Head of caudate nucleus (tissue), 42 donors: ENCODE measurements at places on chromosomes 7 and 10.

- DNase-seq: no peak
Observed at GRCh38 chr7:132450696-132451095, 125.6 kb downstream of the PLXNA4 start.

DNA sequence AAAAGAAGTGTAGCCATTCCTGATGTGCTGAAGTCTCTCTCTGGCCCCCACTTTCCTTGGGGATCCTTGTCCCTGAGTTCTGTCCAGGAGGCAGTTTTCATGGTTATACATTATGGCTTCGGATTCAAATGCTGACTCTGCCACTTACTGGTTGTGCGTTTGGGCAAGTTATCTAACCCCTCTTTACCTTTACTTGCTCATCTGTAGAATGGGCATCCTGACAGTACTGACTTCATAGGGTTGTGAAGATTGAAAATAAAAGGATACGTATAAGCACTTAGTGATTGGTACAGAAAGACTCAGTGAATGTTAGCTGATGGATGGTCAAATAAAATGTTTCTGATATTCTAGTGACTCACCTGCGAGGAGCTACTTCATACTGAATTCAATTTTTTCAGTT, 65.1 kb downstream of the TACR2 start:
- no peak for DNase-seq

DNA sequence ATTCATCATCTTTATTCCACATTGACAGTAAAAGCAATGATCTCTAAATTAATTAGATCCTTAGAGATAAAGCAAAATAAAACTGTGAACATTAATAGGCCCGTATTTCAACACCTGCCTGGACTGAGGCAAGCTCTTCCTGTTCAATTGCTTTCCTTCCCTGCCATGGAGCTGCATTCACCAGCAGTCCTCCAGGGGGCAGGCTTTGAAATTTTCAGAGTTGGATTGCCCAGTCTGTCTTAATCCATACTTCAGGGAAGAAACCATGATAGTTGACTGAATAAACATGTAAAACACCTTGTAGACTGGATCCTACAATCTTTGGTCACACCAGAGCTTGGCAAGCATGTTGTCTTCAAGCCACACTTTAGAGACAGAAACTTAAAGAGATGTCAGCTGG, 936.6 kb downstream of the NRG3 start:
- no peak for DNase-seq

GRCh38 chr10:31467791-31468535, 148.9 kb downstream of the ZEB1 start:
- DNase-seq: no peak

GRCh38 chr10:73965890-73966768, 31.8 kb upstream of the VCL start:
- DNase-seq: peak; percentile 76

DNA sequence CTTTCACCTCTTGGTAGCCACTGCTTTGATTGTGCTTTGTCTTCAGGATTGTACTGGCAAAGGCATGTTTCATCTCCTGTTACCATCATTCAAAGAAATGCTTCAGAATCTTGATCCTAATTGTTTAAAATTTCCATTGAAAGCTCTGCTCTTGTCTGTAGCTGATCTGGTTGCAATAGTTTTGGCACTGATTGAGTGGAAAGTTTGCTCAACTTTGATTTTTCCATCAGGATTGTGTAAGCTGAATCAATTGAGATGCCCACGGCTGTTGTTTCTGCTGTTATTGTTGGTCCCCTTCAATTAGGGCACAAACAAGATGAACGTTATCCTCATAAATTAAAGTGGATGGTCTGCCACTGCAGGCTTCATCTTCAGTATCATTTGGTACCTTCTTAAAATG, 14.6 kb upstream of the NUB1 start:
- no peak for DNase-seq

- DNase-seq: no peak
Observed at GRCh38 chr10:28496481-28496961, 36.4 kb upstream of the WAC start.

DNA sequence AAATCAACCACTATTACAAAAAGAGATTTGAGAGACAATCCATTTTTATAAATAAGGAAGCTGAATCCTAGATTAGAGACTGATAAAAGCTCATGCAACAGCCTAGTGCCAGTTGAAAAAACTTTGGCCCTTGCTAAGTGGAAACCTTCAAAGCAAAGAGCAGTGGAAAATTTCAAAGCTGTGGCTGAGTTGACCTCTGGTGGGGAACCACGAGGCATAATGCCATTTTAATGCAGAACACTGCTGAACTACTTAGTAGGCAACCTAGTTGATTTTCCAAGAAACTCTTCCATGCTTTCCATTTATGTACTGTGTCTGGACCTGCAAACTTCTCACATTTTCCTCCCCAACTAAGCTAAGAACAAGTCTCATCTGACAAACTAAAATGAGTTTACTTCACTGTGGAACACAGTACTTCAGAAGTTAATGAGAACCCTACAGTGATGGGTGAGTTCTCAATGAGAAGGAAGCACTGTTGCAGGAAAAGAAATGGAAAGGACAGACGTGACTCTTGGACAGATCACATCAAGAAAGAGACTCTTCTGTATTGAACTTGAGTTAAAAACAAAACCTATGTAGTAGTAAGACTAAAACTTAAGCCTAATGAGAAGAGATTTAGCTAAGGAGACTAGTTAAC, 19.5 kb downstream of the FZD9 start:
- DNase-seq: no peak

DNA sequence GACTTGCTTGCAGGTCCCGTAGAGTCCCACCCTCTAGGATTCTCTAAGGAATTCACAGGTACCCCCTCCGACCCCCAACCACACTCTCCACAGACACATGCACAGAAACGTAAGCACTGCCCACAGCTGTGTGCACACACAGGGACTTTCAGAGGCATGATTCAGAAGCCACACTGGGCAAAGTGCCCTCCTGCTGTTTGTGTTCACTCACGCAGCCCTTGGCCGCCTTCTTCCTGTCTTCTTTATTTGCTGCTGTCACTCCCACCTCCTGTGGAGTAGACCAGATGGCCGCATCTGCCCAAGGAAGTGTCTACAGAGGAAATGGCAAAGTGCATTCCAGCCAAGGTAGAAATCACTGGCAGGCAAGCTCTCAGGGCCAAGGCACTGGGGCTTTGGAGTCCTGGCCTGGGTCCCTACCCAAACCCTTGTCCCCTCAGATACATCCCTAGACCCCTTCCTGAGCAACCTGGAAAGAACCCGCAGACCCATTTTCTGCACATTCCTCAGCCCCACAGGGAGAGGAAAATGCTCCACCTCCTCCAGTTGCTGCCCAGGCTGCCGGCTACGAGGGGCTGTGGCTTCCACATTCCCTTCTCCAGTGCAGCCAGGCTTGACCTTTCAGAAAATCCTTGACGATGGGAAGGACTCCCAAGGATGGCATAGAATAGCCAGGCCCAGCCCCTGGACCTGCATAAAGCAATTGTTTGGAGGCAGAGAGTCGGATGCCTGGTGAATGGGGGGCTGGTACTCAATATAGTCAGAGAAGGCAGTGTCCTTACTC, 21.6 kb upstream of the GIMAP8 start:
- no peak for DNase-seq

DNA sequence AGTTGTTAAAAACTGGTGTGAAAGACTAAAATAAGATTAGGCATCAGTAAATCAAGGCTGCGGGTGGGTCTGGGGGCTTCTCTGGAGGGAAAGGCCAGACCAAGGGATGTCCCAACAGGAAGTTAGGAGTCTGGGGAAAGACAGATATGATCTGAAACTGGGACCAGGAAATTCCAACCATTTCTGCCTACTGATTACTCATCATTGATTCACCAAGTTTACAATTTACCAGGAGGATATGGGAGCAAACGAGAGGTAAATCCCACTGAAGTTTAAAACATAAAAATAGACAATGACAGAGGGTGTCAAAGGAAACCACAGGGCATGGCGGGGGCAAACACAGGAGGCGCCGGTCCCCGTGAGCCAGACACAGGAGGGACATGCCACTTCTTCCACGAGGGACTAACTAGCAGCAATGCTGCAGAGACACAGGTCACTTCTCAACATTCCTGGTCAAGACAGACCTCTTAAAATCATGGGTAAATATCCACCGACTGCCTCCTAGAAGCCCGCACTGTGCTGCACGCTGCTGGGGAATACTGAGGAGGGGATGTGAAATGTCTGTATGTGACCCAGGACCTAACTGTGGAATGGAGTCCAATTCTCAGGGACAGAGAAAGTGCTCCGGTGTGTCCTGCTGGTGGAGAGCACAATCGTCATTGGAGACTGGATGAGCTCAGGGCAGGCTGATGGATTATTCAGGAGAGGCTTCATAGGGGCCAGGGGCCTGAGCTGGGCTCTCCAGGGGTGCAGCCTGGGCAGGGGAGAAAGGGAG, 153.4 kb upstream of the KLF14 start:
- DNase-seq: no peak

DNA sequence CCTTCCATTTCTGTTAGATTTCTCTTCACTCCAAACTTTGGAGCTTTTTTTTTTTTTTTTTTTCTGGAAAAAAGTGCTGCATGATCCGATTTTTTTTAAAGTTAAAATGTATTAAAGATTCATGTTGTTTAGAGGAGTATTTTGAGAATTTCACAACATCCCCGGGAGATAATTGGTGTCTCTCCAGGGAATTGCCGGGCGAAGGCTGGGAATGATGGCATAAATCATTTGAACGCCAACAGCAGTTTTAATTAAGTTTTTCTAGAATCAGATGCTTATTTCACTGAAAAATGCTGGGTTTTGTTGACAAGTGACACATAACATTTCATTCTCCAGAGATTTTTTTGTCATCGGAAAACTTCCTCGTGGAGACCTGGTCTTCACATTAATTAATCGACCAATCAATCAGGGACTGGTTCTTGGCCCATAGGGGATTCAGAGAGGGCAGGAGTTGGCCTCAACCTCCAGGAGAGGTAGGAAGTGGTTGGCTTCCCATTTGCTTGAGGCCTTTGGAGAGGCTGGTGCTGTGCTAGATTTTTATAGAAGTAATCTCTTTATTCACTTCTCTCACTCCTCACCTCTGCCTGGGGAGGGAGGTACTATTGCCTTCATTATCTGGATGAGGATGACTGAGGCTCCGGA, 439.4 kb downstream of the TYW1 start:
- no peak for DNase-seq

GRCh38 chr10:986137-986825, 2.0 kb upstream of the GTPBP4 start:
- peak; percentile 12 for DNase-seq

DNA sequence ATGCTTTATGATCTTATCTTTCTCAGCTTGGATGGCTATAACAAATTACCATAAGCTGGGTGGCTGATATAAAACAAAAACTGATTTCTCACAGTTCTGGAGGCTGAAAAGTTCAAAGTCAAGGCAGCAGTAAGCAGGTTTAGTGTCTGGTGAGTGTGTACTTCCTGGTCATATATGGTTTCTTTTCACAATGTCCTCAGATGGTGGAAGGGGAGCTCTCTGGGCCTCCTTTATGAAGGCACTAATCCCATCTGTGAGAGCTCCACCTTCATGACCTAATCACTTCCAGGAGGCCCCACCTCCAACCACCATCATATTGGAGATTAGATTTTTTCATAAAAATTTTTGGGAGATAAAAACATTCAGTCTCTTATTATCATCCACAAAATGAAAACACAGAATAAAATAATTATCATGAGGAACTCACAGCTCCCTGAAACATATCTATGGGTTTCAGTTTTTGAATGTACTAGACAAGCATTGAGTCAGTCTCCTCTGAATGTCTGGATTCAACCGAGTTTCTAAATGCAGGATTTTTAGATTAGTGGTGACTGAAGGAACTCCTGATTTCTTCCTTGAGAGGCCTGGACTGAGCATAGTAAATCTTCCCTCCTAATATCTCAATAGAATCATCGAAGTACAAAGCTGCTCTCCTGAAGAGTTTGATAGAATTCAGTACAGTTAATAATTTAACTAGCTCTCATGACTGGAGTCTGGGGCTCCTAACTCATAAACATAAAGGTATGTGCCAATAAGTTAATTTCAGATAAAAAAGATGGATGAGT, 8.0 kb downstream of the CDC14C start:
- DNase-seq: no peak

GRCh38 chr7:130985361-130985760, 251.4 kb upstream of the KLF14 start:
- no peak for DNase-seq

DNA sequence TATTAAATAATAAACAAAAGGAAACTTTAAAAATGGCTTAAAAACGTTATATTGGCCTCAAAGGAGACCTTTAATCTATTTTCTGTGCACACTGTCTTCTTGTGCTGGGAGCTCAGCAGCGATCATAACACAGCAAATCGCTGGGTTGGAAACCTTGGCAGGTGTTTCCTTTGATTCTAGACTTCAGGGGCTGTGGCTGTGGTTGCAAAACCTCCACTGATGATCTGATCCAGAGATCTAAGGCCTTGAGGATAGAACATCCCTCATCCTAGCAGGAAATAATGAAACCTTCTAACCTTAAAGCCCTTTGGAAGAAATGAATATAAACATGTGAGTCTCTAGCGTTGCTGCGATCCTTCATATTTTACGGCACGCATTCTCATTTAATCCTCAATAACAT, 29.8 kb downstream of the CDHR3 start:
- DNase-seq: no peak

DNA sequence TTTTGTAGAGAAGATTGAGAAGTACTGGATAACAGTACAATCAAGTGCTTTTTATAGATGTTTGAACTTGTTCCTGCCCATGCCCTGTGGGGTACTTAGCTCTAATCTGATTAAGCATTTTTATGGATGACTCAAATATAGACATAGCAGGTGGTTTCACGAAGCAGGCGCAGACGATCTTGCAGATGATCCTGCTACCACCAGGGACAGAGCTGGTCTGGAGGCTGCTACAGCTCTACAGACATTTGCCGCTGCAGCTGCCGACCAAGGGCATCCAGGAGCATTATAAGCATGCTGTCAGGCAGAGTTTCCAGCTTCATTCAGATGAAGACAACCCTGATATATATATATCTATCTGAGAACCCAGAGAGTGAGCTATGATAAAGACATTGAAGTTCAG, 650.4 kb downstream of the NXPH1 start:
- no peak for DNase-seq

- DNase-seq: no peak
Observed at GRCh38 chr10:43128958-43129706, 9.1 kb upstream of the CSGALNACT2 start.

DNA sequence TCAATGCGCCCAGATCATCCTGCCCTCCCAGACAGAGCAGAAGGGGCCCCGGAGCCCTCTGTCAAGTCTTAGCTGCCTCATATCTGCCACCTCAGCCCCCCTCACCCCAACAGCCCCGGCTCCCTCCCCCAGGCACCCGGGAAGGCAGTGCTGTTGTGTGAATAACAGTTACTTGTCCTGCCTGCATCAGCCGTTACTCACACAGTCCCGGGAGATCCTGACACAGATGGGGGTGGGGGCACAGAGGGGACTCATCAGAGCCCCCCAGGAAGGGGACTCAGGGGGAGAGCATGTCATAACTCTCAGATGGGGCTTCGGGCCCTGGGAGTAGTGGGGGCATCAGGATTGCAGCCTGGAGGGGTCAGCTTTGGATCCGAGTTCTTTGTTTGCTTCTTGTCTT, 12.4 kb upstream of the SERPINE1 start:
- DNase-seq: no peak

DNA sequence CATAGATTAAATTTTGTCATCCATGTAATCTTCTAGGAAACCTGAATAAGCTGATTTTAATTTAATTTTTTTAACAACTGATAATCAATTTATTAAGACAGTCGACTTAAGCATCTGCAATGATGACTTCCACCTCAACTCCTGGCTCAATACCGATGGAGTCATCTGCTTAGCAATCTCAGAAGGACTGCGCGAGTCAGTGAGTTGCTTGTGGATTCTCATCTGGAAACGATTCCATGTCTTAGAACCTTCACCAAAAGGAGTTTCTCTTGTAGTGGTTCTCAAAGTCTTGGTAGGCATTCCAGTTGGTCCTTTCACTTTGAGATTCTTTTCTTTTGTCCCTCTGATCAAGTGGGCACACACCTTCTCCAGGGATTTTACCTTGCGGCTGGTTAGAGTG, 85.5 kb downstream of the XRCC2 start:
- DNase-seq: no peak
